Stimulated activated CD4-positive, alpha-beta T cell treated with anti-CD3 and anti-CD28 coated beads, Interleukin-2, amount 100 ng/mL, for 48 hours (primary cell): ENCODE measurements at places on chromosomes 11 and 22.

DNA sequence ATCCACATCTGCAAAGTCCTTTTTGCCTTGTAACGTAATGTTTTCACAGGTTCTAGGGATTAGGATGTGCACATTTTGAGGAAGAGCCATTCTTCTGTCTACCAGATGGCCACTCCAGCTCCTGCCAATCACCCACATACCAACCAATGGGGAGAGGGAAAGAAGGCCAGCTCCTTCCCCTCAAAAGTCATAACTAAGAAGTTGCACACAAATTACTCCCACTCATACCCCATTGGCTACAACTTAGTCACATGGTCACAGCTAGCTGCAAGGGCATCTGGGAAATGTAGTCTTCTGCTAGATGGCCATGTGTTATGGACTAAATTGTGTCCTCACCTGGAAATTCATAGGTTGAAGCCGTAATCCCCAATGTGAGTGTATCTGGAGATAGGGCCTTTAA lies 15.4 kb upstream of the MYOD1 start:
- no peak for DNase-seq

DNA sequence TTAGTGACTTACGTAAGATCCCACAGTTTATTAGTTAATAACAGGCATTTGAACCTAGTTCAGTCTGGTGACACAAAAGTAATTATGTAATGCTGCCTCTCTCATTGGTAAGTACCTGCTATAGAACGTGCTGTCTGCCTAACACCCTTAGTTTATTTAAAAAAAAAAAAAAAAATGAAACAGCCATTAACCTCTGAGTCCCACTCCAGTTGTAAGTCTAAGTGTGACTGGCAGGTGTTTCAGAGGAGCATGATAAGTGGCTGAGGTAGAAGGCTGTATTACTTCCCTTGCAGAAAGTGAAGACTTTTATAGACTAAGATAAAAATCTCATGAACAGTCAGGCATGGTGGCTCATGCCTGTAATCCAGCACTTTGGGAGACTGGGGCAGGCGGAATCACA lies 140.5 kb downstream of the TRIM44 start:
- DNase-seq: no peak

GRCh38 chr22:45587638-45588505 lies 83.8 kb upstream of the ATXN10 start:
- DNase-seq: no peak

GRCh38 chr22:39176714-39177455 lies 24.4 kb upstream of the CBX7 start:
- DNase-seq: no peak

DNA sequence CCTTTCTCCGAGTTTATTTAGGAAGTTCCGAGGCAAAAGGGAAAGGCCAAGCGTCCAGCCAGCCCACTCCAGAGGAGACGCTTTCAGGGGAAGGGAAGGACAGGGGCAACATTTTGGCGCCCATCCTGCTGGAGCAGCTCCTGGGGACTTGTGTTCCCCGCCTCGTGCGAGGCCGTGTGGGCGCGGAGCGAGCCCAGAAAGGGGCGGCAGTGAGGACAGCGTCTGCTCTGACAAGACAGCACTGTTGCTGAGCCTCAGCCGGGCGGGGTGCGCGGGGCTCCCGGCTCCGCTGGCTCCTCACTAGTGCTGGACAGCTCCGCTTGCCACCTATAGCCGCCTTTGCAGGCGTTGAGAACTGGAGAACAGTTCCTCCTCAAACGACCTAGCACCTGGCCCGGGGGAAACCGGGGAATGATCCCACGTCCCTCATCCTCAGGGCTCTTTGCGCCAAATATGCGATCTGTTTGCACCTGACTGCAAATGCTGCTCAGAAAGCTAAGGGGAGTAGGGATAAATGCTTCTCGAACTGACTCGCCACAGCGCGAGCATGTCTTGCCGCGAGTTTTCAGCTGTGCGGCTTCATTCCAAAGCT lies 722 bp upstream of the GUCY1A2 start:
- DNase-seq: no peak

DNA sequence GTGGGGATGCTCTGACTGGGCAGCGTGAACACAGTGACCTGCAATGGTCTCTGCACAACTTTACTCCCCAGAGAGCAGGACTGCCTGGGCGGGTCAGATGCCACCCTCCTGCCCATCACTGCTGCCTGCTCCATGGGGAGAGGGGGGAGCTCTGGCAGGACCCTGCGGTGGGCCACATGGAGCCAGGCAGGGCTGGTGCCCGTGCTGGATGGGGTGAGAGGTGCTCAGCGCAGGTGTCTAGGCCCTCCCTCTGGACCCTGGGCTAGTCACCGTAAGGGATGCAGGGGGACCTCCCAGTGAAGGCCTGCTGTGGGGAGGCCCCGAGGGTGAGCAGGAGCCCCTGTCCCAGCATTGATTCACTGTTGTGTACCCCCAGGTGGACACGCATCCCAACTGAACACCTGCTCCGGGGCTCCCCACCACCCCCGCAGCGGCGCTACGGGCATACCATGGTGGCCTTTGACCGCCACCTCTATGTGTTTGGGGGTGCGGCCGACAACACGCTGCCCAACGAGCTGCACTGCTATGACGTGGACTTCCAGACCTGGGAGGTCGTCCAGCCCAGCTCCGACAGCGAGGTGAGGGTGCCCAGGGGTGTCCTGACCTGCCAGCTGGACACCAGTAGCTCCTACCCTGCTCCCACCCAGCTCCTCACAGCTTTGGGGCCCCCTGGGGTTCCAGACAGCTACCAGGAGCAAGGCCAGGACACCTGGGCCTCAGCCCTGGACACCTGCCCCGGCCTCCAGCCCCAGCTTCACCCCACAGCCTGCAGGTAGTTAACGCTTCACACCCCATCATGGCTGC lies 9.4 kb downstream of the LZTR1 start:
- no peak for DNase-seq

DNA sequence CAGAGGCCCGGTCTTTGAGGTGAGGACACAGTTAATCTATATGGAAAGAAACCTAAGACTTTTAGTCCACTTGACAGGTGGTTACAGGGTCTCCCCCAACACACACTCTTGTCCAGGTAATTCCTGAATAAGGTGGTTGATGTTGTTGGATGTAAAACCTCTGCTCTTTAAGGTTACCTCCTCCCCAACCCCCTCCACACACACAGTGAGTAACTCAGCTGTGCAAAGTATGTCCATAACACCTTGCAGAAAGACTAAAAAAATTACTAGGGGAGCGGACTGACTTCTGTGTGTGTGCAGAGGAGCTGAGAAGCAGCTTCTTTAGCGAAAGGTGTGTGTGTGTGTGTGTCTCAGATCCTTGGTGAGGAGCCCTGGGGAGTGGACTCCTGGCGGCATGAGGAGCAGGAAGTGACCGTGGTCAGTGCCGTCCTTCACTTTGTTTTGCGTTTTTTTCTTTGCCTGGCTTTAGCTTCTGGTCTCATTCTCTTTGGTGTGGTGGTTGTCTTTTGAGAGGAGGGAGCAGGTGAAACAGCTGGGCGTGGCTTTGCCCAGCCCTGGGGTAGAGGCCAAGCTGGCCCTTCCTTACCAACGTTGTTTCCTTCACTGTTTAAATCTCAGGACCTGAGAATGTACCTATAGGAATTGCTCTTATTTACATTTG lies 1.7 kb downstream of the ZBED4 start:
- DNase-seq: no peak

DNA sequence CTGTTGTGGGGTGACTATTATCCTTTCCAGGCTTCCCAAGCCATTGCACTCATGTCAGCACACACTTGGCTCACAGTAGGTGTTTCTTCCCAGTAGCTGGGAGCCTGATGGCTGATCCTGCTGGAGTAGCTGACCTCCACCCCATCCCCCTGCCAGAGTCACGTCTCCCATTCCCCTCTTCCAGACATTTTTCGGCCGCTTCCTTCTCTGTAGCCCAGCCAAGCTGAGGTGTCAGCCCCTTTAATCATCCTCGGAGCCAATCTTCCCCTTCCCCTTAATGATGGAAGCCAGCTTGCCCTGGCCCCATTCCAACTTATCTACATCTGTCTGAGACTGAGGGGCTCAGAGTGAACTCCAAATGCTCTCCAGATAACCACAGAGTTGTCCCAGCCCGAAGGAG lies 550.7 kb downstream of the MN1 start:
- no peak for DNase-seq

GRCh38 chr11:64875369-64876228 lies 2.8 kb downstream of the EHD1 start:
- DNase-seq: no peak

DNA sequence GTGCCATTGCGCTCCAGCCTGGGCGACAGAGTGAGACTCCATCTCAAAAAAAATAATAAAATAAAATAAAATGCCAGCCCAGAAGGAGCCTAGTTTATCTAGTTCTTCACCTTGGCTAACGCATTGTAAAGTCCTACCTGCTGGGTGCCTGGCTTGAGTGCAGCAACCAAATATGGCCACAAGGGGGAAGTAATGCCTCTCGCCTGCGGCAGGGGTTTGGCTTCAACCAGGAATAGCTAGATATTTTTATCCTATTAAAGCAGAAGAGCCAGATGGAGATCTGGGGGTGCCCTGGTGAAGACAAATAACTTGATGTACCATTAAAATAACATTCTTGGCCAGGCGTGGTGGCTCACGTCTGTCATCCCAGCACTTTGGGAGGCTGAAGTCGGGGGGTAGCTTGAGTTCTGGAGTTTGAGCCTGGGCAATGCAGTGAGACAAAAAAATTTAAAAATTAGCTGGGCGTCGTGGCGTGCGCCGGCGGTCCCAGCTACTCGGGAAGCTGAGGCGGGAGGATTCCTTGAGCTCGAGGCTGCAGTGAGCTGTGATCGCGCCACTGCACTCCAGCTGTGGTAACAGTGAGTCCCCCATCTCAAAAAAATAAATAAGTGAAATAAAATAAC lies 20.6 kb upstream of the PLEKHB1 start:
- DNase-seq: peak; percentile 58

DNA sequence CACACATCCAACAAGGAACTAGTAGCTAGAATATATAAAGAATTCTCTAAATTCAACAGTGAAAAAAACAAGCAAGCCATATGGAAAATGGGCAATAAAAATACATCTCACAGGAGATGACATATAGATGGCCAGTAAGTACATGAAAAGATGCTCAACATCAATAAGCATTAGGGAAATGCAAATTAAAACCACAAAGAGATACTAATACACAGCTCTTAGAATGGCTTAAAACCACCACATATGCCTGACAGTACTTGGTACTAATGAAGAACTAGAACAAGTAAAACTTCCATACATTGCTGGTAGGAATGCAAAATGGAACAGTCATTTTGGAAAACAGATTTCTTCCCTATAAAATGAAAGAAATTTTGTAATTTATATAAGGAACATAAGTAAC lies 71.6 kb upstream of the GAB2 start:
- no peak for DNase-seq
